ENCODE measurements at places on chromosomes 1 and 21. TPM values are rescaled to one million over a fixed set of nuclear protein-coding genes. Genes with fewer than 3 reads are reported as not detected.

The MYBPH gene
- total RNA-seq: not detected

- DNase-seq: no peak
Observed at GRCh38 chr1:199815947-199816346, 211.6 kb upstream of the NR5A2 start.

DNA sequence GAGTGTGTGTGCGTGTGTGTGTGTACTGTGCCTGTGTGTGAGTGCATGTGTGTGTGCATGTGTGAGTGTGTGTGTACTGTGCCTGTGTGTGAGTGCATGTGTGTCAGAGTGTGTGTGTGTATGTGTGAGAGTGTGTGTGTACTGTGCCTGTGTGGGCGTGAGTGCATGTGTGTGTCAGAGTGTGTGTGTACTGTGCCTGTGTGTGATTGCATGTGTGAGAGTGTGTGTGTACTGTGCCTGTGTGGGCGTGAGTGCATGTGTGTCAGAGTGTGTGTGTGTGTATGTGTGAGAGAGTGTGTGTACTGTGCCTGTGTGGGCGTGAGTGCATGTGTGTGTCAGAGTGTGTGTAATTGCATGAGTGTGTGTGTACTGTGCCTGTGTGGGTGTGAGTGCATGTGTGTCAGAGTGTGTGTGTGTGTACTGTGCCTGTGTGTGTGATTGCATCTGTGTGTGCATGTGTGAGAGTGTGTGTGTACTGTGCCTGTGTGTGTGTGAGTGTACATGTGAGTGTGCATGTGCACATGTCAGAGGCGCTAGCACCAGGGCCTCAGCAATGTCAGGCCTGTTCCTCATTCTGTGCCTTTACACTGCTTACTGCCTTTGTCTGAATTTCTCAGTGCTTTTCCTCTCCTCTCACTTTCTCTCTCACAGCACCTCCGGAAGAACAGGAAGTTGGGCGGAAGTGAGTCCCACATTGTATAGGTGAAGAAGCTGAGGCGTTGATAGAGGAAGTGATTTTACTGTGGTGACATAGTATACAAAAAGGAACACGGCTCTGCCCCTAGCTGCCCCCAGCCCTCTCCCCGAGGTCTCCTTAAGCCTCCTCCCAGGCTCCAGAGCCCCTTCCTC, 4.9 kb downstream of the SLC5A9 start:
- no peak for DNase-seq

- no peak for DNase-seq
Observed at GRCh38 chr1:164064501-164064900, 494.5 kb upstream of the PBX1 start.
